Endodermal cell (in vitro differentiated cells): ENCODE measurements at places on chromosomes 7 and 10. TPM values are rescaled to one million over a fixed set of nuclear protein-coding genes. Genes with fewer than 3 reads are reported as not detected.
A peak's percentile ranks its signal among the peaks of the same experiment; 100 is the strongest.

Gene CD36
- total RNA-seq = 0.09 and 0.18 TPM in 2 replicates

Gene AS3MT
- 20.2 to 22.6 TPM (median 20.9 TPM) in 3 replicates for total RNA-seq

Gene CCDC146
- 2.1 to 5.2 TPM (median 3.5 TPM) in 3 replicates for total RNA-seq

Gene CALY
- 1.3 and 1.5 TPM in 2 replicates for total RNA-seq

Gene ASZ1
- not detected in 3 replicates for total RNA-seq

Gene OR9A2
- not detected in 2 replicates for total RNA-seq

Gene LEP
- not detected in 2 replicates for total RNA-seq

Gene HMX3
- not detected in 2 replicates for total RNA-seq

Gene CADPS2
- 11.7 and 13.1 TPM in 2 replicates for total RNA-seq

Gene CLRN3
- total RNA-seq = not detected in 3 replicates

Gene NACAD
- 5.8 to 11.7 TPM (median 5.8 TPM) in 3 replicates for total RNA-seq

Gene EXOC4
- total RNA-seq = 96.6 and 115 TPM in 2 replicates

GRCh38 chr7:30493228-30493627 is 11.4 kb downstream of the GGCT start:
- DNase-seq = no peak

DNA sequence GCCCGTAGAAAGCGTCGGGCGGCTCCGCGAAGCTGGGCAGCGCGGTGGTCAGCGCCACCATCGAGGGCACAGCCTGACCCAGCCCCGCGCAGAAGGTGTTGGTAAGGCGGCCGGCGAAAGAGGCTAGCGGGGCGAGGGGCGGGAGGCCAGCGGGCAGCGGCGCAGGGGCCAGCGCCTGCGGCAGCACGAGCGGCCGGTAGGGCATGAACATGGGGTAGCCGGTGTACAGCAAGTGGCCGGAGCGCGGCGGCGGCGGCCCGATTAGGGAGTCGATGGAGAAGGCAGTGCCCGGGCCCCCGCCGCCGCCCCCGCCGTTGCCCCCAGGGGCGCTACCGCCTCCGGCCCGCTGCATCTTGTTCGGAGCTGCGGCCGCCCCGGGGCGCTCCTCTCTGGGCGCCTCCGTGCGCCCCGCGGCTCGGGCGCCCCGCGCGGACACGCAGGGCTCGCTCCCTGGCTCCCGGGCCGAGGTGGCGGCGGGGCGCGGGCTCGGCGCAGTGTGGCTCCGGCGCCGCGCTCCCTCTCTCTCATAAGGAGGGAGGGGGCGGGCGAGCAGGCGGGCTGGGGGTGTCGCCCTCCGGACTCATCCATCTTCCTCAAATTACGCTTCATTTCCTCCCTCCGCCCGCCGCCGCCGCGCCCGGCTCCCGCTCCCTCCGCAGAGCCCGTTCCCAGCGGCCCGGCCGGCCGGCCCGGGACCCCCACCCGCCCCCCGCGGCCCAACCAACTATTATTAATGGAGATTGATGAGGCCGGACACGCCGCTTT is at the start of gene GBX1:
TSS of gene GBX1 (minus strand) at position 498 of the 765 bp plus-strand sequence. CDS start at position 352, 146 bp downstream.
- peak; percentile 74 for DNase-seq

- DNase-seq = no peak
Observed at GRCh38 chr7:2116989-2117591, 115.7 kb downstream of the MAD1L1 start.

DNA sequence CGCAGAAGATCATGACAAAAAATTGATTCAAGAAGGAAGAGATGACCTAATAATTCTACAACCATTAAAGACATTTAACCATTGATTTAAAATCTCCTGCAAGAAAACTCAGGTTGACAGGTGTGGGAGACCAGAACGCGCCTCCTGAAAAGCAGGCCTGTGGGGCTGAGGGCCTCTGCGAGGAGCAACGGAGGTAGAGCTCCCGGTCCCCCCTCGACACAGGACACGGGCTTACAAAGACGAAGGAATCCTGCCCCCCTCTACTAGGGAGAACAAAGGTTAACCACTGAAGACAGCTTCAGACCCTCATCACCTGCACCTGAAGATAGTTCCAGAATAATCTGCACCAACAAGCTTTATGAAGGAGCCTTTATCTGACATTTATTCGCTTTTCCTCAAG is 55.9 kb upstream of the INPP5A start:
- DNase-seq = peak; percentile 60

DNA sequence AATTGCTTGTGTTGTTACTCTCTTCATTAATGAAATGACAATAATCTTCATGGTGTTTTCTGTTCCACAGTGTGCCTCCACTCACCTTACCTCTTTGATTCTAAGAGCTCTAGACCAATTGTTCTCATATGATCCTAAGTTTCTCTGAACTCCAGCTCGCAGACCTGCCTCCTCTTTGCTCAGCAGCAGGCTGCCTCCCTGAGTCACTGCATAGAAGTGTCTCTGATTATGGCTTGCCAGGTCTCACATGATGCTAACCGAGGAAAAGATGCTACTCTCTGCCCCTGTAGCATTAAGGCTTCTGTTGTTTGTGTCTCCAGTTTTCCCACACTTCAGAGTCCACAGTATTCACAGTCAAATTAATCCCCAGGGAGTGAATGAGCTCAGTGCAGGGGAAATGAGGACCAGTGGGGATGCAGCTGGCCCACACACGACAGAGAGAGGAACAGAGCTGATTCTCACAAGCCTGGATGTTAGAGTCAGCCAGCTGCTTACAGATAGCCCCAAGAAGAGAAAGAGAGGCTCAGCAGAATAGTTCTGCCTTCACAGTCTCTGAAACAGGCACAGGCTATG is 145.9 kb upstream of the EGR2 start:
- no peak for DNase-seq

DNA sequence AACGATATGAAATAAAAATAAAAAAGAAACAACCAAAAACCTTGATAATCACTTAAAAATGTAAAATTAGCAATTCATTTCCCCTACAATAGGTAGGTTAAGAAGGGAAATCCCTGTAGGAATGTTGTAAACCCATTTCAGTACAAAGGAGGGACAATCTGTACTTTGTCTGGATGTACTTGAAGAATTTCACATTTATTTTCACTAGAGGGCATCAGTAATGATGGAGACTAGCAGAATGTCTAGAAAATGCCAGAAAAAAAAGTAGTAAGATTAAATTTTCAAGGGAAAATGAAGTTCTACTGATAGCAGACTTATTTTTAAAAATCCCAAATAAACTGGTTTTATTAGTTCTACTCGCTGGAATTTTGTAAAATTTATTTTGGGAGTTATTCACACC is 209.0 kb upstream of the FZD1 start:
- no peak for DNase-seq

- DNase-seq = no peak
Observed at GRCh38 chr10:4162571-4163286, 377.7 kb upstream of the KLF6 start.

- DNase-seq = no peak
Observed at GRCh38 chr7:10266976-10267375, 706.7 kb upstream of the PHF14 start.

GRCh38 chr7:140033779-140034363 is 28.9 kb downstream of the PARP12 start:
- no peak for DNase-seq

DNA sequence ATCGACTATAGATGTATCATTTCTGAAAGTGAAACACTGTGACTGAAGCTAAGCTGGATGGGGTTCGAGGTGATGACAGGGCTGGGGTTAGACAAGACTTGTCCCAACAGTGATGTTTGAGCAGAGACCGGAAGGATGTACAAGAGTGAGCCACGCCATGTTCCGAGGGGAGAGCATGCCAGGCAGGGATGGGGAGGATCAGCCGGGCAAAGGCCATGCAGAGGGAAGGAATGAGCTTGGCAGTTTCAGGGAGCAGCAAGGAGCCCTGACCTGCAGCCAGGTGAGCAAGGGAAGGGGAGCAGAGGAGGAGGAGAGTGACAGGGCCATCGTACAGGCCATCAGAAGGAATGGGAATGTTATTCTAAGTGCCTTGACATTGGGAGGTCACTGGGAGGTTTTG is 114.9 kb upstream of the GPR26 start:
- no peak for DNase-seq

DNA sequence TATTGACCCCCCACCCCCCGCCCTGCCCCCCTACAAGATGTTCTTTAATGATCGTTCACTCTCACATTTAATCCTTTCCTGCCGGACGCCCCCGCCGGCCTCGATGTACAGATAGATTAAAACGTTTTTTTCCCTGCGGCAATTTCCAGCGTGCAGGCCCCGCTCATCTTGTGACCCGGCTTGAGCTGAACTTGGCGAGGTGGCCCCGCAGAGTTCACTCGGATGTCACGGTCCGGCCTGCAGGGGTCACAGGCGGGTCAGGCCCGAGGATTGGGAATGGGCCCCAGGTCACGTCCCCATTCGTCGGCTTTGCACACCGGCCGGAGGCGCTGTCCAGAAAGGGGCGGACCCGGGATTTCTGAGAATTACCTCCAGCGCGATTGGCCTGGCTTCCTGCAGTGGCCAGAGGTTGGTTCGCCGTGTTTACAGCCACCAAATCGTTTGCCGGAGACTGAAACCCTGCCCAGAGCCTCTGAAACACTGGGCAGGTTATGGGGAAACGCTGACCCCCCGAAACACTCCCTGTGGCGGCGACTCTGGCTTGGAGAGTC is 1.9 kb upstream of the CYP26A1 start:
- peak; percentile 95 for DNase-seq

DNA sequence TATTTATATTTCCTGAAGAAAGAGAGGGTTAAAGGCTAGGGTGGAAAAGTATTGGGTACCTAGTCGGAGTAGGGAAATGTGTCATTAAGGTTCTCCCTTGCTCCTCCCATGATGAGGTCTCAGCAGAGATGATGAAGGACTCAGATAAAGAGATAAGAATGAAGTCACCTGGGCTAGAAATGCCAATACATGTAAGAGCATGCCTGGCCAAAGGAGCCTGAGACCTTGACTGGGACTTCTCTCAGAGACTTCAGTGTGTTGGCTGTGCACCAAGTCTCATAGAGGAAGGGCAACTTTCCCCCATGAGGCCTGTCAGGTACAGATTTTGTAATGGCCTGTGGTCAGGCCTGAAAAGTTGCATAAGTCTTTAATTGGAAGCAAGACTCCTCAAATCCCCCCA is 361.0 kb upstream of the CDC14C start:
- DNase-seq = no peak

DNA sequence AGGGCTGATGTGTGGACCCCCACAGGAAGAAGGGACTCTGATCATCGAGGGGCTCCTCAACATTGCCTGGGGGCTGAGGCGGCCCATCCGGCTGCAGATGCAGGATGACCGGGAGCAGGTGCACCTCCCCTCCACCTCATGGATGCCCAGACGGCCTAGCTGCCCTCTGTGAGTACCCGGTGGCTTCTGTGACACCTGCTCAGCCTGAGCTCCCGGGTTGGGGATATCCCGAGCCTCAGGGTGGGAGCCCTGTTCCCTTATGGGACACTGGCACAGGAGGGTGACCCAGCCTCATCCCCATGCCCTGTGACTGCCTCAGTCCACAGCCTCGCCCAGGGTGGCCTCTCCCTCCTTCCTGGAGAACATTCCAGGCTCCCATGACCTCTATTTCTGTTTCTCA is 3.9 kb upstream of the DEPP1 start:
- no peak for DNase-seq

- no peak for DNase-seq
Observed at GRCh38 chr7:48170506-48170905, 752 bp upstream of the ABCA13 start.

DNA sequence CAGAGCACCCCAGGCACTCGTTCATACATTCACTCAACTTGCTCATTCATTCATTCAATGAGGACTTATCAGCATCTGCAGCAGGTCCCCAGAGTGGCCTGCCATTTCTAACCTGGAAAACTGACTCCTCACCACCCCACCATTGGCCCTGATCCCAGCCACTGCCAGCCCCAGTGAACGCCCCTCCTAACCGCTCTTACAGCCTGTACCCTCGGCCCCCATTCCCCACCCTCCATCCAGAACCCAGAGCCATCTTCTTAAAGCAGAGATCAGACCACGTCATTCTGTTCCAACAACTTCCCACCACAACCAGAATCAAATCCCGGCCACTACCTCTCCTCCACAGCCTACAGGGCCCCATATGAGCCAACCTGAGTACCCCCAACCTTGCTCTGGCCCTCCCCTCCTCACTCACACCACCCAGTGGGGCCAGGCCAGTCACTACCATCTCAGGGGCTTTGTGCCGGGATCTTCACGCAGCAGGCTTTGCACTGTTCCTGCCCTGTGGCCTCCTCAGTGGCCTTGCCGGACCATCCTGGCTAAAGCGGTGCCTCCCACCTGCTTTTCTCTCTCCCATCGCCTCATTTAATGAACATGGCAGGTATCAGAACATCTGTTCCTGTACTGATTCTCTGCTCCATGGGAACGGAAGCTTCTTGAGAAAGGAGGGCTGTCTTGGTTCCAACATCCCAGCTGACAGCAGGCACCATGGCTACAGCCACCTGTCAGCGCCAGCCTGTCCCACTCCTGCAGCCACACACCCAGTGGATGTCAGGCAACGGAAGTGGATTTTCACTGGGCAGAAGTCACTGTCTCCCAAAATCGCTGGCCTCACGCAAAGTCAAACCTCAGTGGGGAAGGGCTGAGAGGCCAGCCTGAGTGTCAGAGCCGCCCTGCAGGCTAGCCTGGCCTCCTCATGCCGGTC is 45.4 kb downstream of the FAM53B start:
- no peak for DNase-seq

GRCh38 chr10:48883701-48884100 is 55.9 kb downstream of the LRRC18 start:
- DNase-seq = no peak

GRCh38 chr7:50650057-50650664 is 85.0 kb upstream of the DDC start:
- no peak for DNase-seq
